Amniotic epithelial cell (primary cell): ENCODE measurements at places on chromosomes 4 and X.

DNA sequence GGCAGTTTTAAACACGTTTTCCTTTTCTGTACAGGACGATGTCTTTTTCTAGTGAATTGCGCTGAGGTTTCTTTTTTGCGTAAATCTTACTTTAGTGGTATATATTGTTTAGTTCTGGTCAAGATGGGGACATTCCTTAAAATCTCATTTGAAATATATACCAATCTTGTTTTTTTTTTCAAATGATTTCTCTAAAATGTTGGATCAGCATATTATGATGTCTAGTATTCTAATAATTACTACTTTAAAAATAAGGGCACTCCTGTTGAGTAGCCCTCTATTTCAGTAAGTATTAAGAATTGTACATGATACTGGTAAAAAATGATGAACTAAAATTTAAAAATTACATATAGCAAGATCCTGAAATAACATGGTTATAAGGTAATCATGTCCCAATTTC, 224.1 kb upstream of the ARHGAP24 start:
- no peak for DNase-seq

DNA sequence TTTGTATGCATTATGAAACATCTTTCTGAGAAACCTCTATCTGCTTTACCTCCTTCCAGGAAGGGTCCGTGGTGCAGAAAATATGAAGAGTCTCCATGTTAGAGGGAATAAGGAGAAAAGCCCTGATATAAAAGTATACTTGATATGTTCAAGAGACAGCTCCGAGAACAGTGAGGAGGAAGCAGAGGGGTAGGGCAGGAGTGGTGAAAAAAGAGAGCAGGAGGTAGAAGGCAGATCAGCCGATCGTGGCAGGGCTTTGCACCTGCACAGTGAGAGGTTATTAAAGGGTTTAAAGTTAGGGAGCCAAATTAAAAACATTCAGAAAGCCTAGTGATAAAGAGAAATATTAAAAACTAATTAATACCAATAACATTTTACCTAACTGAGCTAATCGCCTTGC, 419.7 kb downstream of the FAT4 start:
- DNase-seq: no peak

DNA sequence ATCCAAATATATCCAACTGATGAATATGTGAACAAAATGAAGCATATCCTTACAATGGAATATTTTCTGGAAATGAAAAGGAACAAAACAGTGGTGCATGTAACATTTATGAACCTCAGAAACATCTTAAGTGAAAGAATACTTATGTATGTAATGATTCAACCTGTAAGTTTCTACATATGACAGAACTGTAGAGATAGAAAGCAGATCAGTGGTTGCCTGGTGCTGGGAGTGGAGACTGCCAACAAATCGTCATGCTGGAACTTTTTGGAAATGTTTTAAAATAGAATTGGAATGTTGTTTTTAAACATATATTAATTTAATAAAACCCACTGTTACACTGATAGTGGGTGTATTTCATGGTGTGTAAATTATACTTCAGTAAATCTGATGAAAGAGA, 667.5 kb downstream of the RAPGEF2 start:
- DNase-seq: peak; percentile 7

DNA sequence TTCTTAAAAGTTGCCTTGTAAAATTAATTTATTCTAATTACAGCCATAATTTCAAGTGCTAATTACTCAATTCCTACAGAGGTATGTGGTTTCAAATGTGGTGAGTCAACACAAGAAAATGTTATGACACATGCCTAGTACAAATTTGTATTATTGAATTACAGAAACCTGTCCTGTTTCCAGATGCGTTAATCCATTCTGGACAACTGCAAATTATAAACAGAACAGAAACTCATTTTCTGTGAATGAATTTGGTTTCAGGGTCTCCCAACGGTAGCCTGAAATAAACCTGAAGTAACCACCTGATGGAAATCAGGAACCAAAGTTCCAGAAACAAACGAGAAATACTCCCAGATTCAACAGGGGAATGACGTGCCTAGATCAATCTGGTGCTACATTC, 328.6 kb upstream of the F9 start:
- DNase-seq: no peak

- no peak for DNase-seq
These were observed 75.5 kb downstream of the PABPC4L start for GRCh38 chr4:134126000-134126560.

DNA sequence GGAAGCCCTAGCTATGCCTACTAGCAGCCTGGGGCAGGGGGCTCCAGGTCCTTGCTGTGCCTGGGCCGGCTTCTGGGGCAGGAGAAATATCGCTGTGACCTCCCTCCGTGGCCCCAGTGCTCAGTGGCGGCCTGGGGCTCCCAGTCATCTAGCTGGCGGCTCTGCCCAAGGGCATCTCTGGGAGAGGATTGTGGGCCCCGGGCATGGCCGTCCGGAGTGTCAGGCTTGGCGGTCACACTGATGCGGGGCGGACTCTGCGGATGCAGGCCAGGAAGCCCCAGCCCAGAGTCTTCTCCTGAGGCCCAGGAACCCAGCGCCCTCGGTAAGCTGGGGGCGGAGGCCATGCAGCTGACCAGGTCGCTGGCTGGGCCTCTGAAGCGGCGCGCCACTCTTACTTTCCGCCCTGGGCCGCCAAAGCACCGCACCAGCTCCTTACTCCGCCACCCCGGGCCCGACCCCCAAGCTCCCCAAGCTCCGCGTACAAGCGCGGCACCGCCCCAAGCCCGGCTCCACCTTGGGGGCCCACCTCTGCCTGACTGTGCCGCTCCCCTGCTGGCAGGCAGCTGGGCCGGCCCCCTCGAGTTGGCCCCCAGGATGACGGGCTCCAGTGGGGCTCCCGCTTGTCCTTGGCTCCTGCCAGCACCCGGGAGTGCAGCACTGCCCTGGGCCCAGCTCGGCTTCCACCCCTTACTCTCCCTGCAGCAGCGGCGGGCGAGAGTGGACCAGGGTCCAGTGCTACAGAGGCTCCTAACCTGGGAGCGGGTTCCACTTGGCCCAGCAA, 720.0 kb downstream of the PCDH18 start:
- DNase-seq: no peak

DNA sequence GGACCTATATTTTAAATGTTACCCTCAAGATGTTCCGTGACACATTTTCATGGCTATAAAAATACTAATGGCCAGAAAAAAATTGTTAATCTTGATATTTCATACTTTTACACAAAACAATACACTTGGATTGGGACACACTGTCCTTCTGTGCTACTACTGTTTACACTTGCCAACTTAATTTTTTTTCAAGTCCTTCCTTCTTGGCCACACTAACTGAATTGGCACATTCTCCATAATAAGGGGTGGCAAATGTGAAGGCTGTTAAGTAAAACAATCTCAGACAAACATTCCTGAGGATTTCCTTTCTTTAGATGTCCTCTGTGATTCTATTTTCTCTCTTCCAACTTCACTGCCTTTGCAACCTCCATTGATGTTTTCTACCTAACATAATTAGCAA, 225.8 kb downstream of the IQCM start:
- no peak for DNase-seq
